ENCODE measurements at places on chromosomes 12 and 14.

- DNase-seq, result no peak
These were observed 41.4 kb downstream of the FBXL14 start for GRCh38 chr12:1552911-1553491.

GRCh38 chr12:75710361-75711069 lies 199.1 kb upstream of the KRR1 start:
- DNase-seq, result no peak

DNA sequence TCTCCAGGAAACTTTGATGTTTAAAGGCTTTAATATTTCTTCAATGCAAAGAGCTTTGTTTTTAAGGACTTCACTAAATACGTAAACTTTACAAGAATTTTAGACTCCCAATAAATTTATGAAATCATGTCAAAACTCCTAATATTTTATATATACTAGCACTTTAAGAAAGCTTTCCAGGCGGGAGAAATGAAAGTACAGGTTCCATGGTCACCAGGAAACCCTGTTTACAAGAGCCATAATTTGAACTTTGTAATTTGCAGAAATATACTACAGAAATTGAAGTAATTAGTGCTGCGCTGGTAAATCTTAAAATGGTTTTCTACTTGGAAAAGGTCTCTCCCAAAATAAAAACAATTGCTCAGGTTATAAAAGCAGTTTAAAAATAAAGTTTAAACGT lies 8.8 kb downstream of the CCDC92 start:
- DNase-seq, result no peak

DNA sequence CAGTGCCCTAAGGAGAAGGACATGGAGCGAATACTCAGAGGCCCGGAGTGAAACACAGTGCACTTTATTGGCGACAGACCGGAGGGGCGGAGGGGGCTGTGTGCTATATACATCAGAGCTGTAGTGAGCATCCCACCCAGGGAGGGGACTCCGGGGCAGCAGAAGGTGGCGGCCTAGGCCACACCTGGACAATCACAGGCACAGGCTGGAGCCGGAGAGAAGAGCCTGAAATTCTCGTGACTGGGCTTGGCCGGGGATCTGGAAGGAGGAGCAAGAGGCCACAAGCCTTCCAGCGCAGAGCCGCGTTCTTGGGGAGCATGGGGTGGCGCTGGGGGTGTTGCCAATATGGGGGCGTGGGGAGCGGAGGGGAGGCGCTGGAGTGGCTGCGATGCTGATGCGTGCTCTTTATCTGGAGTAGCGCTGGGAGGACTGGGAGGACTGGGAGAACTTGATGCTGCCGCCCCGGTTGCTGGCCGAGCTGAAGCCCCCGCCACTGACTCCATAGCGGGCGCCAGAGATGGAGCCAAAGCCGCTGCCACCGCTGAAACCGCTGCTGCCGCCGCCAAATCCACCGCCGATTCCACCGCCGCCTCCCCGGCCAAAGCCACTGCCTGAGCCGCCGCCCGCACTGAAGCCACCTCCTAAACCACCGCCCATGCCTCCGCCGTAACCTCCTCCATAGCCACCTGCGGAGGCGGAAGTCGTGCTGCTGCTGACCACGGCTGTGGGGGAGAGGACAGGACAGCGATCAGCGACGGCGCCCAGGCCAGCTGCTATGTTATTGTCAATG lies 6.1 kb downstream of the KRT3 start:
- DNase-seq, result no peak

DNA sequence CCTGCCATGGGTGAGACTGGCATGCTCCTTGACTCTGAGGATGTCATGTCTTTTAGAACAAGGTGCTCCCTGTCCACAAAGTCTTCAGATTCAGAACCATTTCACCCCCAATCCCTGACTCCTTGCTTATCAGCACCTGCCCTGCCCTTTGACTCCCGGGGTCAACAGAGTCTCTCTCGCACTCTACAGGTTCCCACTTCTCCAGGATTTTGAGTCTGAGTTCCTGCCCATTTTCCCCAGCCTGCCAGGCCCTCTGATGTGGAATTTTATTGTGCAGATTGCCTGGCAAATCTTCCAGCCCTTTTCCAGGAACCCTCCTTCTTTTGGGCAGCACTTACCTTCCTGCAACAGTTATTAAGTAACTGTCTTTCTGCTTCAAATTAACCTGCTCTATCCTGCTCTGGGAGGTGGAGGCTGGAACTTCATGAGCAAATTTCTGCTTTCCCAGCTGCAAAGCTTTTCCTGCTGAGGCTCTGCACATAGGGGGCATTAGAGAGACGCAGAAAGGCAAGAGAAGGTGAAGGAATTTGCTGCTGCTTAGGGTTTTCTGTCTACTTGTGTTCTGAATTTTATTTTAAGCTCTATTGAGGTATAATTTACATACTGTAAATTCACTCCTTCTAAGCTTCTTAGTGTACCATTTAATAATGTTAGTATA lies 259.1 kb downstream of the PCNX1 start:
- no peak for DNase-seq

DNA sequence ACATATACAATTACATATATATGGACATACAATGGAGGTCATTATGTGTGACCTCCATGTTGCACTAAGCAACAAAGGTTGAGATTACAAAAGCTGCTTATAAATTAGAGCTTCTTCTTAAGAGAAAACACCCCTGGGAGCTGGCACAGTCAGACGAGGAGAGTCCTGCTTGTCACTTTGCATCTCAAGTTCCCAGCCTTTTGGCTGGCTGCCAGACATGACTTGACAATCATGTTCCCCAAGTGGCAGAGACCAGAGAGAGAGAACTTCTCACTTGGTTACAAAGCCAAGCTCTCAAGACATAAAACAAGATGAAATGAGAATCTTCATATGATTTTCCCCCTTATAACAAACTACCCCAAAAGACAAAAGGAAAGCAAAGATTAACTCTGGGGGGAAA lies 8.5 kb upstream of the SYNJ2BP start:
- DNase-seq, result no peak

DNA sequence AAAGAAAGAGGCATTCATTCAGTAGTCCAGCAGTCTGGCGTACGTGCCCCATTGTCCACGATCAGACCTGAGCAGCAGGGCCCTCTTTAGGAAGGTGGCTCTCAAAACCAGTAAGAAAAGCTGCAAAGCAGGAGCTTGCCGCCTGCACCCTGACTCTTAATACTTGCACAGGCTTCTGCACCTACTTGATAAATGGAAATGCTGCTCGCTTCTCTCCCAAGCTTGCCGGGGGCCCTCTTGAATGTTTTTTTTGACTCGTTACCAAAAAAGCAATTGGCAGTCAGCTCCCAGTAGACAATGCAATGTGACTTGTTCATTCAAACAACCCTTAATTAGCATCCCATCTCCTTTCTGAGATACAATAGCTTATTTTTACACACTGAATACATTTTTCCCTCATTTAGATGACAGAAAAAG lies 27.2 kb upstream of the PTPRB start:
- no peak for DNase-seq

- no peak for DNase-seq
These were observed 145.2 kb upstream of the KRR1 start for GRCh38 chr12:75656648-75657047.

- no peak for DNase-seq
These were observed 5.0 kb downstream of the OSBPL8 start for GRCh38 chr12:76554405-76555230.

DNA sequence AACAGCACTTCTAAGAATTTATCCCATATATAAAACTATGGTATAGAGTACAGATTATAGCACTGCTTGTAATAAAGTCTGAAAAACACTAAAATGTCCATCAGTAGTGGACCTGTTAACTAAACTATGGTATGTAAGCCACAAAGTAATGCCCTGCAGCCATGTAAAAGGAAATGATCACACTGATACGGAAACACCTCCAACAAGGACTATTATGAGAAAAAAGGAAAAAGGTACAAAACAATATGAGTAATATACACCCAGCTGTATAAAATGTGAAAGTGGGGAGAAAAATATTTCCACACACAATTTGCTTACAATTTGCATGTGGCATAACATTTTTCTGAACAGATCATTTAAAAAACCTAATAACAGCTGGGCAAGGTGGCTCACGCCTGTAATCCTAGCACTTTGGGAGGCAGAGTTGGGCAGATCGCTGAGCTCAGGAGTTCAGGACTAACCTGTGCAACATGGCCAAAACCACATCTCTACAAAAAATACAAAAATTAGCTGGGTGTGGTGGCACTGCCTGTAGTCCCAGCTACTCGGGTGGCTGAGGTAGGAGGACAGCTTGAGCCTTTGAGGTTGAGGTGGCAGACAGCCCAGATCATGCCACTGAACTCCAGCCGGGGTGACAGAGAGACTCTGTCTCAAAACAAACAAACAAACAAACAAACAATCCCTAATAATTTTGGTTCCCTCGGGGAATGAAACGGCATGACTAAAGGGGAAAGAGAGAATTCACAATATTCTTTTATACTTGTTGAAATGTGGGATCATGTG lies 250.5 kb downstream of the MED13L start:
- no peak for DNase-seq

GRCh38 chr14:38357557-38357956 lies 101.7 kb upstream of the CLEC14A start:
- DNase-seq, result no peak

GRCh38 chr12:102371165-102371564 lies 109.2 kb downstream of the IGF1 start:
- DNase-seq, result no peak

- no peak for DNase-seq
These were observed 4.4 kb downstream of the CLSTN3 start for GRCh38 chr12:7134396-7135166.

DNA sequence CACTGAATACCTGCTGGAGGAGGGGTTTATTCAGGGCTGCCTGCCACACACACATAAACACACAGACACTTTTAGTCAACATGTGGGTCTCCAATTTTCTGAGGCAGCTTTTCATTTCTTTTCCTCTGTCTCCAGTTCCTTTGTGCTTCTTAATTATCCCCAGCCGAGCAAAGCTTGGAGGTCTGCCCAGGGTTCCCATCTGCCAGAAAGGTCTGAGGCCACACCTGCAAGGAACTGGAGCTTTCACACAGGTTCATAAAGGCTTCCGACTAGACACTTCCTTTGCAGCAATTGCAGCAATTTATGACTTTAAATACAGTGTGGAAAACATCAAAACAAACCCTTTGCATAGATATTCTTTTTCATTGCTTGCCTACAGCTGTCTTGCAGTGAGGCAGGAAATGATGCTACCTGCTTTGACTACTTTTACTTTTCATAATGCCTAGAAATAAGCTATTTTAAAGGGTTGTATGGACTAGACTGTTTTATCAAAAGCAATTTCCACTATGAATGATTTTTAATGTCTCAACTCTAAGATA lies 1318.9 kb downstream of the AACS start:
- DNase-seq, result no peak

All from GOT3 (cell line).